Cardiac ventricle fibroblast (primary cell): ENCODE measurements at places on chromosomes 2 and 18. TPM values are rescaled to one million over a fixed set of nuclear protein-coding genes. Genes with fewer than 3 reads are reported as not detected.

Gene PCARE
- not detected in 2 replicates for total RNA-seq

Gene REG1B
- total RNA-seq = not detected in 2 replicates

Gene CIB4
- not detected in 2 replicates for total RNA-seq

Gene SGPP2
- total RNA-seq = not detected in 2 replicates

Gene SCG2
- total RNA-seq = 25.9 and 26.6 TPM in 2 replicates
